ENCODE measurements at places on chromosomes 6 and 20.

GRCh38 chr20:9136114-9136513 is 67.2 kb downstream of the PLCB4 start:
- DNase-seq, result no peak

- DNase-seq, result no peak
Measured at GRCh38 chr6:41768545-41769308, 11.0 kb downstream of the FRS3 start.

GRCh38 chr20:18685406-18685805 is 97.6 kb downstream of the DTD1 start:
- DNase-seq, result no peak

GRCh38 chr6:150695652-150696051 is 96.0 kb downstream of the PLEKHG1 start:
- DNase-seq, result no peak

DNA sequence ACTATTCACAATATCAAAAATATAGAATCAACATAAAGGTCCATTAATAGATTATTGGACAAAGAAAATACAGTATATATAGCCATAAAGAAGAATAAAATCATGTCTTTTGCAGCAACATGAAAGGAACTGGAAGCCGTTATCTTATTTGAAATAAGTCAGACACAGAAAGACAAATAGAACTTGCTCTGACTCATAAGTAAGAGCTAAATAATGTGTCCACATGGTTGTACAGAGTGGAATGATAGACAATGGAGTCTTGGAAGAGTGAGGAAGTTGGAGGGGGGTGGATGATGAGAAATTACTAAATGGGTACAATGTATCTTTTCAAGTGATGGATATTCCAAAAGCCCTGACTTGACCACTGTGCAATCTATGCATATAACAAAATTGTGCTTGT is 613.5 kb downstream of the PHF3 start:
- DNase-seq, result no peak

- peak; percentile 72 for DNase-seq
Measured at GRCh38 chr6:52284131-52284459, 447 bp downstream of the MCM3 start.

GRCh38 chr6:122569230-122569771 is 40.9 kb upstream of the PKIB start:
- DNase-seq, result no peak

DNA sequence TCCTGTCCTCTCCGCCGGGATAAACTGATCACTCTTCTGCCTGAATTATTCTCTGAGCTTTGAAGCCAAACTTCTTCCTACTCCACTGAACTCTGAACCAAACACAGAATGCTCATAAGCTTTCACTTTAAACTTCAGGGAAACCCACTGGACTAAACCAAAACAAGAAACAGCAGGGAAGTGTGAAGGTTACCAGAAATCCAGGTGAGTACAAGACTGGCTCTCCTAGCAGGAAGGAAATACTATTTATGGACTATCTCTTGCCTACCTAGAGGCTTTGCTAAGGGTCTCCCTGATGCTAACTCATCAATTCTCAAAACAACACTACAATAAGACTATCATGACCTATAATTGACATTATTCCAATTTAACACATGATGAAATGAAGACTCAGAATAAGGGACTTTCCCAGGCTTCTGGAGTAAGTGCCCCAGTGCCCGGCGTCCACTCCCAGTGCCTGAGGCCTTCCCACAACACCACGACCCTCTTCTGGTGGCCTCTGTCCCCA is 145.0 kb downstream of the ZDHHC14 start:
- no peak for DNase-seq

Measured in activated CD4-positive, alpha-beta T cell treated with anti-CD3 and anti-CD28 coated beads, Interleukin-2, amount 50 U/mL, for 16 hours (primary cell).